ENCODE measurements at places on chromosomes 4 and X.

DNA sequence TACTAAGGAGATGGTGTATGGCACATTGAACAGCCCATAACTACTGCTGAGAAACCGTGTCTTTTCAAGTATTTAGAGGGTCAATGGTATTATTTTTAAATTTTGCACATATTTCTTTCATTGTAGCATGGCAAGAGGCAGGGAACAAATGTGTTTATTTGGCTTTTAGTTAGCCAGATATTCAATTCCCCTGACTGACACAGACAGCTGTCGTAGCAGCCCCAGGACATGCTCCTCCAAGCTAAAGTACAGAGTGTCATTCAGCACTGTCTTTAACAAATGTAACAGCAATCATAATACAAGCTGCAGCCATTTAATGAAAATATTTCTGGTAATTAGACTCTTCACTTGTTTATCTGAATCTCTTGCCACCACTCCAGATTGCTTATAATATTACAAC is 687.1 kb downstream of the KLHL13 start:
- DNase-seq: no peak

DNA sequence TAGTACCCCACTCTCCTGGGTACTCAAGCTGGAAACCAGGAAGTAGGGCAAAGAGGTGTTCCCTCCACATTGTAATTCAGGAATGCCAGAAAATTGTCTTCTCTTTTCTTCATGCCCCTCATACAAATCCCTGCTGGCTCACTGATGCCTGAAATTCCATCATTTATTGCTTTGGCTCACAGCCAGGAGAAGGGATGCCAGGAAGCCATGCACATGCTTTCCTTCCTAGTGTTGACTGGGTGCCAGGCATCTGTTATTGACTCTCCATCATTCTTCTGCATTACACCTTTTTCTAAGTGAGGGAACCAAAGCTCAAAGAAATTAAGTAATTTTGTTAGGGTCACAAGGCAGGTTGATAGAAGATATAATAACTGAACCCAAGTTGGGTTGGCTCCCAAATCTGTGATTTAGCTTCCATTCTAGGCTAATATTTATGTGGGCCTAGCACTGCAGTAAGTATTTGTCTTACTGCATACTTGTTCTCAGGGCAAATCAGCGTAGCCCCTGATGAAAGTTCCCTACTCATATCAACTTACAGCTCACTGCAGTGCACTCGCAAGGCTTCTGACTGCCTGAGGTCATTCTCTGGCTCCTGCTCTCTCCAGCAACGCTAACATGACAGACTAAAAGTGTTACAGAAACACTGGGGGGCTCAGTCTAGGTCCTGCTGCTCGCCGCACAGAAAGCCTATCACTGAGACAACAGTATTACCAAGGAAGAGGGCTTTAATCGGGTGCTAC is 89.0 kb downstream of the TRAPPC11 start:
- no peak for DNase-seq

DNA sequence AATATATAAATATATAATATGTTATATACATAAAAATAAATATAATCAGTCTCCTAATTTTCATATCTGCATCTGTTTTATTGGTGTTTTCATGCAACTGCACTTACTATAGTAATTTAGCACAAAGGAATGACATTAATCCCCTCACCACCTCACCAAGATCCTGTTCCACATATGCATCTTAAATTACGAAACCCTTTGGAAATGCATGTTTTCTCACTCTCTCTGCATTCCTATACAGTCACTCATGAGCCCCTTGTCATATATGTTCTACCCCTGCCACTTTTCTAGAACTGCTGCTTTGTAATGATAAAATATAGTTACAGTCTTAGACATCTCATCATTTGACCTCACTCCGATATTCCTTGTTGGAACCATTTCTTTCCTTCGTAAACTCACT is 728.7 kb upstream of the SLIT2 start:
- no peak for DNase-seq

DNA sequence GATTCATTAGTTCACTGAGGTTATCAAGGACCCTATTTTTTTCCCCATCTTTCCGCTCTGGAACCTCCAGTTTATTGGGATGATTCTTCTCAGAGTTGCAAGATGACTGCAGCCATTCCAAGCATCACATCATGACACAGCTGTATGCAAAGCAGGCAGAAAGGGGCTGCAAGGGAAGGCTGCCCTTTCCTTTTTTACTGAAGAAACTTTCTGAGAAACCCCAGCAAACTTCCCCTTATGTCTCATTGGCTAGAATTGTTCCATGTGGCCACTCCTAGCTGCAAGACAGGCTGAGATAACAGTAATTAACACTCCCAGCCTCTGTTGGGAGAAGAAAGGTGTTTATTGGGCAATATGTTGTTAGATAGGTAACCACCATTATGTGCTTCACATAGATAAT is 102.6 kb downstream of the SATL1 start:
- DNase-seq: no peak

GRCh38 chrX:23578079-23578478 is 89.2 kb upstream of the PRDX4 start:
- no peak for DNase-seq

DNA sequence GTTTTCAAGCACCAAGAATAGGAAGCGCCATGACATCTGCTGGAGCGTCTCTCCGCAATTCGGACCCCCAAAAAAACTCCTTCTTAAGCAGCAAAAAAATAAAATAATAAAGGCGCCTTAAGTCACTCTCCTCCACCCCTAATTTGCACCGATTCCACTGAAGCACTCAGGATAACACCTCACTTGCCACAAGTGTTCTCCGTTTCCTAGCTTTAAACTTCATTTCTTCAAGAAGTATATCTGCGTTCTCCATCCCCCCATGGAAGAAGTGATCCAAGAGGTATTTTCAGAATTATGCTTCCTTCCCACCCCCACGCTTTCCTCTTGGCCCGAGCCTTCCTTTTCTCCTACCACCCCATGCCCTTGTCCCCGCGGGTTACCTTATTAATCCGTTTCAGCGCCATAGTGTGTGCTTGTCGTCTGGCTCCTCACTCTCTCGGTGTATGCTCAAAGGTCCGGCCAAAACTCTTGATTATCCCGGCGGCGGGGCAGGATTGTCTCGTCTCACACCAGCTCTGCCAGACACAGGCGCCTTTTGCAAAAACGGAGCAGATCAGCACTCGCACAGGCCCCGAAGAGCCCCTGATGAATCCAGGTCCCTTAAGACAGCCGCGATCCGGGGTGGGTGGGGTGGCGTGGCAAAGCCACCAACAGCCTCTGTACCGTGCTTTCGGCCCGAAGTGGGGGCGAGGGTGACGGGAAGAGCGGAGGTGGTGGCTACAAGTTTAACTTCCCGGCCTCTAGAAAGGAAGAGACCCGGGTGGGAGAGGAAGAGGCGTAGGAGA is 1.1 kb downstream of the UBE2D3 start:
- DNase-seq: peak; percentile 32

DNA sequence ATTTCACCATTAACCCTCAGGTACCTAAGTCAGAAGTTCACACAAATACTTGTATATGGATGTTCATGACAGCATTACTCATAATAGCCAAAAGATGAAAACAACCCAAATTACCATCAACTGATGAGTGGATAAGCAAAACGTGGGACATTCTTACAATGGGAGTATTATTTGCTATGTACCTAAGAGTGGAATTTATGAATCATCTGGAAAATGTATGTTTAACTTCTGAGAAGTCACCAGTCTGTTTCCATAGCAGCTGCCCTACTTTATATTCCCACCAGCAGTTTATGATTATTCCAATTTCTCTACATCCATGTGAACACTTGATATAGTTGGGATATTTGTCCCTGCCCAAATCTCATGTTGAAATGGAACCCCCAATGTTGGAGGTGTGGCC is 1478.9 kb downstream of the PCDH19 start:
- DNase-seq: no peak

DNA sequence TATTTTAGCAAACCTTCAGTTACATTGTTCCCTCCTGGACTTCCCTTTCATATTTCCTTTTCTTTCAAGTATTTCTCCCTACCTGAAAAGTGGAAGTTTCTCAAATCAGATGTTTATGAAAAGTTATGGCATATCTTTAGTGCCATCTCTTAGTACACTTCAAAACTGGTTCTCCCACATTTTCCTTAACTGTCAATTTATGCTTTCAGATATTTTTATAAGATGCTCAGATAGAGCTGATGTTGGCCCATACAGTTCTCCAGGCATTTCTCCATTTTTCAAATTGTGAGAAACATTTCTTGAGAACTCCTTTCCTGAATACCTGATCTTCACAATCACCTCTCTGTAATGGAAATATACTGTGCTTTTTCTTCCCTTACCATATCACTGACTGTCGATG is 32.5 kb upstream of the AP1AR start:
- DNase-seq: no peak

GRCh38 chr4:76246025-76246424 is 5.5 kb upstream of the FAM47E start:
- DNase-seq: no peak
